ENCODE measurements at places on chromosomes 12 and 14.

- no peak for DNase-seq
Observed at GRCh38 chr14:65959563-65960024, 526.6 kb upstream of the CCDC196 start.

DNA sequence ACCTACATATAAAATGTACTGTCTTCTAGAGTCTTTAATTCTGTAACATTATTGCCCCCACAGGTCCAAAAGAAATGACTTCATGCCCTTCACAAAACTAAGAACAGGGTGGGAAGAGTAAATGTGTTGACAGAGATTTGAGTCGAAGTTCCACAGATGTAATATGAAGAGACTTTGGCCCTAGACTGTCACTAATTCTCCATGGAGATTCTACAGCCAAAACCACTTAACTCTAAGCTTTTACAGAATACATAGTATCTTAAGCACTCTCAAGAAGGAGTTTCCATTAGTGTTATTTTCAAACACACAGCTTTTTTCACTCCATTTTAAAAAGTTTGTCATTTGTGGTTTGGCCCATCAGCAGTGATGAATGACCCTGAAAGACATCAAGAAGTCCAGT lies 56.3 kb downstream of the ABCC9 start:
- no peak for DNase-seq

- DNase-seq, result no peak
Observed at GRCh38 chr12:96383991-96384390, 16.2 kb downstream of the CDK17 start.

DNA sequence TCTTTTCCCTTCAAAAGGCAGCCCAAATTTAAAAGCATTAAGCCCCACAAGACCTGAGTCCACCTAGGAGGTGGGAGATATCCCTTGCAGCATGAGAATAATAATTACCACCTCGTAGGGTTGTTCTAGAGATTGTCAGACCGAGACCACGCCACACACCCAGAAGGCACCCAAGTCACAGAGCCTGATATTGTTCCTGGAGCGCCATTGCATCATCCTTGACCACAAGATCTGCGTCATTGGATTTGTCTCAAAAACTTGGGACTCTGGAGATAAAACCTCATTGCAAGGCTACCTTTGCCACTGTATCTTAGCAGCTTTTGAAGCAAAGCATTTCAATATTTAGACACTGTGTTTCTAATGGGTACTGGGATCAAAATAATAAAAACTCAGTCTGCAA lies 29.4 kb upstream of the PPP2R5C start:
- no peak for DNase-seq

DNA sequence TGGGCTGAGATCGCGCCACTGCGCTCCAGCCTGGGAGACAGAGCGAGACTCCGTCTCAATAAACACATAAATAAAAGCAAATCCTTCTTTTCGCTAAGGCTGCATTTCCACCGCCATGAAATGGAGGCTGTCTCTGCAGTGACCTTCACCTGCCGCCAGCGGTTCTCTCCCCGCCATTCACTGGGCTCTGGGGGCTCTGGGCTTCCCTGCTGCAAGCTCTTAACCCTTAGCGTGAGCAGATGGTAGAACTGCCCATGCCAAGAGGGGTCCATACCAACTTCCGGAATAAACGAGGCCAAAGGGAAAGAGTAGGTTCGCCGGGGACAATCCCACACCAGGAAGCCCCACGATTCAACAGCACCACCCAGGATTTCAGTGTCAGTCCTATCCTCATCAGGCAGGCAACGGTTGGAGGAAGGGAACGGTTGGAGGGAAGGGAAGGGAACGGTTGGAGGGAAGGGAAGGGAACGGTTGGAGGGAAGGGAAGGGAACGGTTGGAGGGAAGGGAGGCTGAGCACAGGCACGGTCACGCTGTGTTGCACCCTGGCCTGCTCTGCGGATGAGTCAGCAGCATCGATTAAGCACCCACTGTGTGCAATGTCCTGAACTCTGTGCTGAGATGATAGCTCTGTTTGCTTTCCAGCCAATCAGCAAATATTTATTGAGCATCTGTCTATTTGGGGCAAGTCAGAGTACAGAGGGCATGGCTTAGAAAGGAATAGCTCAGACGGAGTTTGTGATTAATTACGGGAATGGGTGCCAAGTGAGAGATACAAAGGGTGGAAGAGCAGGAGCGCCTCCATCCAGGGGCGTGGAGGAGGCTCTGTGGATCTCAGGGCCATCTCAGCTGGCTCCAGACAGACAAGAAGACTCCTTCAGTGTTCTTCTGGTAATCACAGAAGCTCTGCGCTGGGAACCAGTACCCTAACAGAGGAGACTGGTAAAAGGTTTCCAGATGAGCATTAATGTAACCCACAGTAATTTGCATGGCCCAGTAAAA lies 77.9 kb downstream of the NINJ2 start:
- no peak for DNase-seq

GRCh38 chr12:6323995-6324711 lies 13.7 kb downstream of the PLEKHG6 start:
- no peak for DNase-seq

DNA sequence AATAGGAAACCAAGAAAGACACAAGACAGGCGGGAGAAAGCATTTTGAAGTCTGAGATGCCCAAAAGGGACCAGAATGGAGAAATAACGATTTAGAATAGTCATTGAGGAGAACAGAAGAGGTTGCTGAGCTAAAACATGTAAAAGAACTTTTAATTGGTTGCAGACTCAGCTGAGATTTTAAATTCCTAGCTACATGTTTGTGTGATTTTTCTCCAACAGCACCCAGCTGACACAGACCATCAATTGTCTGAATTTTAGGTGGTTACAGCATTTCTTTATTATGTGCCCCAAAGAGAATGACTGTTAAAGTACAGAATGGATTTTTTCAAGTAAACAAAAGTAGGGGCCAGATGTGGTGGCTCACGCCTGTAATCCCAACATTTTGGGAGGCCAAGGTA lies 50.3 kb downstream of the BAZ1A start:
- no peak for DNase-seq

DNA sequence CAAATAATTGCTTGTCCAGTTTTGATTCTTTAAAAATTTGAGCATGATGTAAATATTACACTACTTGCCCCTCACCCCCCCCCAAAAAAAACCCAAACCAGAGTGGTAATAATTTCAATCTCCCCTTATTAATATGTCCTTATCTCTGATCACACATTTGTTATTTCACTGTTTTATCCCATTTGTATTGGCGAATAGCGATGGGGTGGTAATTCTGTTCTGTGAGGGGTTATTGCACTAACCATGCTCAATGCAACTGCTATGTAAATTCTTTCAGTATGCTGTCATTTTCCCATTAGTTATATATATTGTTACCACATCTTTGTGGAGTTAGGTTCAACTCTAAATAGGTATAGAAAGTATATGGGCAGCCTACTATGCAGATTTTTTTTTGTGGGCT lies 1.1 kb downstream of the RIMKLB start:
- no peak for DNase-seq

DNA sequence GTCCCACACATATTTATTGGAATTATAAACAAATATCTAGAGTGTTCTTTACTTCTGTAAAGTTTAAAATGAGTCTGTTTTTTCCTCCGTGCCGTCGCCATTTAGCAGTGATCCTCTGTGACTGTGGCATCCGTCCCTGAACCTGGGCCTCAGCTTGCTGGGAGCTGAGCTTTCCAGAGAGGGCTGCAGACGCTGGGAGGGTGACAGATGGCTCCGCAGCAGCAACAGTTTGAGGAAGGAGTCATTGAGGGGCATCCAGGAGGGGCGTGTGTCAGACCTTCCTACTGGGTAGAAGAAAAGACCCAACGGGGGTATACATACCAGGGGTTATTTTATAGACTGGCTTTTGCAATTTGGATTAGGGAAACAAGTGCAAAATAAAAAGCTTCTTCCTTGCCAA lies 47.9 kb downstream of the NEUROD4 start:
- DNase-seq, result no peak

- DNase-seq, result peak; percentile 60
Observed at GRCh38 chr14:36373982-36374673, 53.7 kb upstream of the MBIP start.

- DNase-seq, result no peak
Observed at GRCh38 chr12:88876857-88877256, 296.6 kb upstream of the KITLG start.

DNA sequence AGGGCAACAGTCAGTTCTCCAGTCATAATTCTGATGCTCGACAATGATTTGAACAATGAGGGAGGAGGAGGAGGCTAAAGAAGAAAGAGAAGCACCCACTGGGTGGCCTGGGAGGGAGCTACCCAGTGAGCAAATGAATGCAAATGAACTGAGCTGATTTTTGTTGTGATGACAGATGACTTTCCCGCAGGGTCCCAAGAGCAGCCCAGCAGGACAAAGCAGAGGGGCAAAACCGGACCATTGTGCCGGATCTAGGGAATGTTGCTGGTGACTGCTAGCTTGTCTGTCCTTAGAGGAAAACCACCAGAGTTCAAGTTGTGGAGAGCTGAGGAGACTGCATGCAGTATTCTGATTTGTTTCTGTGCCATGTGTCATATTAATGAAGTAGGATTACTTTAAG lies 162.8 kb downstream of the MON2 start:
- DNase-seq, result no peak

DNA sequence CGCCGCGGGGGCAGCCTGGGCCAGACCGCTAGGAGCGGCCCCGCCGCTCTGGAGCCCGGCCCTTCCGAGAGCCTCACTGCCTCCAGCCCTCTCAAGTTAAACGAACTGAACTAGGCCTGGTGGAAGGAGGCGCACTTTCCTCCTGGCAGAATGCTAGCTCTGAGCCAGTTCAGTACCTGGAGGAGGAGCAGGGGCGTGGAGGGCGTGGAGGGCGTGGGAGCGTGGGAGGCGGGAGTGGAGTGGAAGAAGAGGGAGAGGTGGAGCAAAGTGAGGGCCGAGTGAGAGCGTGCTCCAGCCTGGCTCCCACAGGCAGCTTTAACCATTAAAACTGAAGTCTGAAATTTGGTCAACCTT lies 5.3 kb downstream of the LTB4R start:
- no peak for DNase-seq

- no peak for DNase-seq
Observed at GRCh38 chr14:77092676-77093075, 5.4 kb upstream of the CIPC start.
